ENCODE measurements at places on chromosomes 12 and 14.

- no peak for DNase-seq
Observed at GRCh38 chr14:60722107-60722356, 2.1 kb downstream of the SIX4 start.

- no peak for DNase-seq
Observed at GRCh38 chr12:111031916-111032590, 111.7 kb upstream of the MYL2 start.

GRCh38 chr14:81206115-81206514, 14.6 kb downstream of the GTF2A1 start:
- no peak for DNase-seq

- DNase-seq: no peak
Observed at GRCh38 chr14:51609251-51609954, 42.3 kb upstream of the FRMD6 start.

DNA sequence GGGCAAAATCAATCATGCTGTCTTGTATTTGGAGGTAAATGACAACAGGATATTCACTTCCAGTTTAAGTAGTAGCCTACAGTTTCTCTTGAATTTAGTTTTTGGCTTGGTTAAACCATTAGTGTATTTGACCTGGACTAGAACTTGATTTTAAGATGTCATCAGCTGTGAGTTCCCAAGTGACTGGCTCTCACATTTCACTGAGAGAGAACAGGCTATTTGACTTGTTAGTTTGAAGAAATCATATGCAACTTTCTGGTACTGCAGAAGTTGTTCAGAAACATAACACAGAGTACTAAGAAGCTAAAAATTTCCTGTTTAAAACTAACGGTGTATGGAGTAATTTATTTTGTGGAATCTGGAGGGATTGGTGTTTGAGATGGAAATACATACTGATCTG, 22.3 kb downstream of the MNAT1 start:
- no peak for DNase-seq

DNA sequence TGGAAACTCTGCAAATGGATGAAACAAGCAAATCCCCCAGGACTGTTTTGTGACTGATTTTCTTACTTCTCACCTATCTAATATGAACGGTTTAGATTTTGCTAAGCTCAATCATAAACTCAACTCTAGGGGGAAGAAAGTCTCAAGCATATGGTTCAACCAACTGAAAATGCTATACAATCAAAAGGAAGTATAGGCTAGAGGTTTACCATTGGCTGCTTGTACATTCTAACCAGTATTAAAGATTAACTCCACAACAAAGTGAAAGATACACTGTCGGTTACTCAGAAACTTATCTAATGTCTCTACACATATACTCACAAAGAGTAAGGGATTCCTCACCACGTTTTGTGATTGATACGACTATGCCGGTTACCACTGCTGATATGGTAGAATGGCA, 281.8 kb upstream of the SOX5 start:
- DNase-seq: no peak

- peak; percentile 68 for DNase-seq
Observed at GRCh38 chr12:54560374-54560858, 11.0 kb downstream of the PDE1B start.

GRCh38 chr12:65798918-65799317, 25.4 kb upstream of the HMGA2 start:
- DNase-seq: no peak

DNA sequence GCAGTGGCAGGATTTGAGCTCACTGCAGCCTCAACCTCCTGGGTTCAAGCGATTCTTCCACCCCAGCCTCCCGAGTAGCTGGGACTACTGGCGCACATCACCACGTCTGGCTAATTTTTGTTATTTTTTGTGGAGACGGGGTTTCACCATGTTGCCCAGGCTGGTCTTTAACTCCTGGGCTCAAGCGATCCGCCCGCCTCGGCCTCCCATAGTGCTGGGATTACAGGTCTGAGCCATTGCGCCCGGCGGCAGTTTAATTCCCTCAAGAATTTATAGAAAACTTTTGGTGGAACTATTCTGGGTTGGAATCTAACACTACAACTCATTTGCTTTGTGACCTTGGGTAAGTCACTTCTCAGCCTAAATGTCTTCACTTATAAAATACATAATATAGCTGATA, 1.8 kb upstream of the SP1 start:
- DNase-seq: no peak

- DNase-seq: no peak
Observed at GRCh38 chr12:127459166-127459565, 807.8 kb upstream of the TMEM132C start.

DNA sequence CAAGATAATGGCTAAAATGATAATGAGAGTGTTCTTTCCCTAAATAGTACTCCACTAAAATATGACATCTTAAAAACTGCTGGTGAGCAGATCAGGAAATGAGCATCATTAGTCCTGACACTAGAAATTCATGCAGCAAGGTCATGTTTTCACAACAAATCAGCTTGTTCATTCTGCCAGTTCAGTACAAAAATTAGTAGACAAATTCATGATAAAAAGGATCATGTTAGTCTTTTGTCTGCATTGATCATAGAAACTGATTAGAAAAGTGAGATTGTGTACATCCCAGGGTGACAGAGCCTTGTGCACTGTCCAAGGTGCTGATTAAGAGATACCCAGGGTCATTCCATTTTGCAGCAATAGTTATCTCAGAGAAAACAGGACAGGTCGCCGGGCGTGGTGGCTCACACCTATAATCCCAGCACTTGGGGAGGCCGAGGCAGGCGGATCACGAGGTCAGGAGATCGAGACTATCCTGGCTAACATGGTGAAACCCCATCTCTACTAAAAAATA, 163.6 kb downstream of the RIMBP2 start:
- no peak for DNase-seq

- DNase-seq: no peak
Observed at GRCh38 chr14:51539571-51540037, 112.1 kb upstream of the FRMD6 start.

GRCh38 chr12:41407232-41407799, 219.2 kb downstream of the PDZRN4 start:
- DNase-seq: no peak

DNA sequence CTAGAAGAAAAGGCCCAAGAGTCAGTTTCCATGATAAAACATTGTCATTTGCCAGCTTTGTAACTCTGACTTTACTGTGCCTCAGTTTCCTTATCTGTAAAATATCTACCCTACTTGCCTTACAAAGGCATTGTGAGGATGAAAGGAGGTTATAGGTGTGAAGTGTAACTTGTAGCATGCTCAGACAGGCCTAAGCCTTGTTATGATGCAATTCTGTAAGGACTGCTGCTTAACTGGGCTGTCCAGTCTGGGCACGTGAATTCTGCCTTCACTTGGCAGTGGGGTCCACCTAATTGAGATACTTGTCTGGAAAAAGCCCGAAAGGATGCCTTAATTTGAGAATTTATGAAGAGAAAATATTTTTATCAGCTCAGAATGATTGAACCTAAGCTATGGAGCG, 114.5 kb upstream of the DYRK2 start:
- no peak for DNase-seq

DNA sequence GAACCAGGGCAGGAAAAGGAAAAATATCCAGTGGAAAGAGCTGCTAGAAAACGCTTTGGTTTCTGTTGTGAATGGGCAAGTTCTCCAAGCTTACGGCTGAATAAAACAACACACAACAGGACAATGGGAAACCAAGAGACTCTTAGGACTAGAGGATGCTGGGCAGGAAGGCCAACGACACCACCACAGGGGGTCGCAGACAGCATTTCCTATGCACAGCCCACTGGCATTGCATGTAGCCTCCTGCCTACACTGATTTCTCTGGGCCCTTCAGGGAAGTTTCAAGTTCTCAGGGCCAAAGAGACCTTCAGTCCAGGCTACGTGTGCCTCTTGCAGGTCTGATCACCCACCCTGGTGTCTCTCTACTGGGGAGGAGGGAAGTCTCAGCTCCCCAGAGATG, 108.0 kb downstream of the RIMBP2 start:
- no peak for DNase-seq

DNA sequence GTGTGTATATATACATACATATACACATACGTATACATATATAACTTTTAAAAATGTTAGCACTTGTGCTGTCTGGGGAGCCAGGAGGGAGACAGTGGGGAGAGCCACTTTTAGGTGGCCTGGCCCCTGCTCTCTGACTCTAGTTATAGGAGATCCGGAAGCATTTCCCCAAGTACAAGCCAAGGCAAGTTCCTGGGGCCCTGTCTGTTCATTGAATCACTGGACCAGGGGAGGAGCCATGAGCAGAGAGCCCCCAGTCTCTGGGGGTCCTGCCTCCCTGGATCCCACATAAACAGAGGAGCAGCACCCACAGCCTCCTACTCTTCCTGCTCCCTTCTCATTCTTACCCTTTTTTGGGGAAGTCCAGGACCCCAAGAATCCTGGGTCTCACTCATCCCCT, 45.4 kb upstream of the TMED10 start:
- no peak for DNase-seq

- DNase-seq: peak; percentile 29
Observed at GRCh38 chr14:102538602-102539543, 29.3 kb upstream of the ANKRD9 start.

DNA sequence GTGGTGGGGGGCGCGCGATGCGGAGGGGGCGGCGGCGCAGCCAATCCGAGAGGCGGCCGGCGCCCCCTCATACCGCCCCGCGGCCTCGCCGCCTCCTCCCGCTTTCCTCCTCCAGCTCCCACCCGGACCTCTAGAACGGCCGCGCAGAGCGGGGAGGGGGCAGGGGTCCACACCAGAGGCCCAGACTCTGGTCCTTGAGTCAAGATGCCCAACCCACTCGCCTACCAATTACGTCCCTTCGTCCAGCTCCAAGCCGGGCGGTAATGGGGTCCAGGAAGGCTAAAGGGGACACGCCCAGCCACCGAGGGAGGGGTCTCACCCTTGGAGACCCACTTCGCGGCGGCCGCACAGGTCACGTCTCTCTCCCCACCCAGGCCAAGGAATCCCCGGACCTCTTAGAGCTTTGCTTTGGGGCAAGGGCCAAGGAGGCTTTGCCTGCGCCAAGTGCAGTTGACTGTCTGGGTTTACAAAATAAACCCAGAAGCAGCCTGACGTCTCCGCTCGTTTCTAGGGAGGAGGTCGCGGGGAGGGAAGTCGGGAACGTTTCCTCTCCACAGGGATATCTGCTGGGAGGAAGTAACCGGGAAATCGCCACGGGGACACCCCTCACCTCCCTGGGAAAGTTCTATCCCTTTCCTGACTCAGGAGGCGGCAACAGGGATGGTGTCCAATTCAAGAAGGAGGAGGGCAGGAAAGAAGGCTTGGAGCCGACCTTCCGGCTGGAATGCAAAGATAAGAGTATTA, 394 bp upstream of the AMIGO2 start:
- DNase-seq: no peak

GRCh38 chr14:72876710-72877063, 17.2 kb downstream of the DPF3 start:
- DNase-seq: no peak

DNA sequence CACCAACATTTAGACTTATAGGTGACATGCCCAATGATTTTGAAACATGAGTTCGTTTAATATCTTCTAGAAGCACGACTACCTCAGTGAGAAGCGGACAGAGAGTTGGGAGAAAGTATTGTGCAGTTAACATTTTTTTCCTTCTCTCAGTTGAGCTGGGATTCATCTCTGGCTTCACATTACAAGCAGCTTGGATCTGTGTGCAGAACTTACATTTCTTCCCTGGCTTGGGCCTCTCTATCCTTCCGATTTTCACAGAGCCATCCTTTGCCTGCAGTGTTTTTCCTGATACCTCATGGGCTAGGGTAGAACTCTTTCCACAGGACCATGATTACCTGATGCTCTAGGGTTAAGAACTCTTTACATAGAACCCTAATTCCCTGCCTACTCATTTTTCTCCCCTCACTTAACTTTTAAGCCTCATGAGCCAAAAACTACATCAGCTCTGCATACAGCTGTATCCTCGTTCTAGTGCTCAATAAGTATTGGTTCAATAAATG, 86.5 kb downstream of the FLRT2 start:
- no peak for DNase-seq

- peak; percentile 89 for DNase-seq
Observed at GRCh38 chr12:122860040-122860853, 25.0 kb downstream of the HIP1R start.

DNA sequence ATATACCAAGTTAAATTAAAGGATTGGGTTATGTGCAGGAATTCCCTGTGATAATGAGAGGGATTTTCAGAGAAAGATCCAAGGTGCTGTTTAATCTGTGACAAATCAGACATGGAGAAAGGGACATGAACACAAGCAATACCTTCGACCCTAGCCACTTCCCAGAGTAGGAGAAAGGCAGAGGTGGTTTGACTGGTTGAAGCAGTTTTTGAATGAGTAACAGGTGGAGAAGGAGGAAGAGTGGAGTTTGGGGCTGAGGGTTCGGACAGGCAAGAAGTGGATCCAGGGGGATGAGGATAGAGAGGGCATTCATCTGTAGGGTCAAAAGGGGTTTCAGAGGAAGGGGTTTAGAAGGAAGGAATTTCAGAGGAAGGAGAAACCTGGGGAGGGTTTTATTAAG, 27.4 kb upstream of the A2M start:
- no peak for DNase-seq

DNA sequence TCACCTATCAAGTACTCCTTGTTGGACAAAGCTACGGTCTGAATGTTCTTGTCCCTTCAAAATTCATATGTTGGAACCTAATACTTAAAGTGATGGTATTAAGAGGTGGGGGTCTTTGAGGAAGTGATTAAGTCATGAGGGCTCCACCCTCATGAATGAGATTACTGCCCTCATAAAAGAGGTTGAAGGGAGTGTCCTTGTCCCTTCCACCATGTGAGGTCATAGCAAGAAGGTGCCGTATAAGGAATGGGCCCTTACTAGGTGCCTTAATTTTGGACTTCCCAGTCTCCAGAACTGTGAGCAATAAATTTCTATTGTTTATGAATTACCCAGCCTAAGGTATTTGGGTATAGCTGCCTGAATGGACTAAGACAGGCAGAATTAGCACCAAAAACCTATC, 191.1 kb upstream of the NUDT4 start:
- no peak for DNase-seq

- no peak for DNase-seq
Observed at GRCh38 chr12:99151744-99152143, 495.8 kb upstream of the GARIN6 start.

DNA sequence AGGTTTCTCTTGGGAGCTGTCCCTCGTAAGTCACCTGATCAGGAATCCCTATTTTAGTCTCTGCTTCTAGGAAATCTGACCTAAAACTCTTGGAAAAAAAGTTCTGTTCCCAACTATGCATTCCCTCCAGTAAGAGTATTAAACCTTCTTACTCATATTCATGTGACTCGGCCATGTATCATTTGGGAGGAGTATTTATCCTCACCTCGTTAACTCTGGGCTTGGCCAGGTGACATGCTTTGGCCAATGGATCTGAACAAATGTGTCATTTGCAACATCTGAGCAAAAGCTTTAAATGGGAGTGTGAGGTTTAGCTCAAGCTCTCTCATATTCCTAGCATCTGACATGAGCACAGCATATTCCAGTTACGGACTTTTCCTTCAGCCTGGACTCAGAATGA, 226.8 kb downstream of the NUAK1 start:
- DNase-seq: no peak

GRCh38 chr14:100547633-100548294, 39.5 kb downstream of the BEGAIN start:
- no peak for DNase-seq

GRCh38 chr12:43208221-43208620, 343.8 kb downstream of the ADAMTS20 start:
- no peak for DNase-seq

- no peak for DNase-seq
Observed at GRCh38 chr14:100784523-100785337, 41.2 kb upstream of the MEG3 start.

- DNase-seq: no peak
Observed at GRCh38 chr12:53594897-53595615, 31.1 kb downstream of the ATF7 start.

GRCh38 chr12:1448336-1448735, 146.0 kb downstream of the FBXL14 start:
- DNase-seq: no peak

All from SK-N-SH (cell line).